ENCODE measurements at places on chromosomes 4 and X.

DNA sequence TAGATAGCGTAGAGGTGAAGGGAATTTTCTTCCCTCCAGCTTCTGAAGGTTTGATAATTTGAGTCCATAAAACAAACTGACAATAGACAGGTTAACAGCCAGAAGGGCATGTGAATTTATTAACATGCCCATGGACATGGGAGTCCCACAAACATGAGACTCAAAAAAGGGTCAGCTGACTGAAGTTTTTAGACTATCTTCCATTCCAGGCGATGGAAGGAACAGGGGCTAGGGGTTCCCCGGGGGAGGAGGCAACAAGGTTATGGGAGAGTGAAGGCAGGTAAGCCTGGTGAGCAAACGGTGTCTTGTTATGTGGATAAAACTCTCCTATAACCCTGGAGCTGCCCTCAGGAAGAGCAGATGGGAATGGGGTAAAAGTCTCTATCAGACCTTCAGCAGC, 81.5 kb upstream of the SORBS2 start:
- DNase-seq = no peak

DNA sequence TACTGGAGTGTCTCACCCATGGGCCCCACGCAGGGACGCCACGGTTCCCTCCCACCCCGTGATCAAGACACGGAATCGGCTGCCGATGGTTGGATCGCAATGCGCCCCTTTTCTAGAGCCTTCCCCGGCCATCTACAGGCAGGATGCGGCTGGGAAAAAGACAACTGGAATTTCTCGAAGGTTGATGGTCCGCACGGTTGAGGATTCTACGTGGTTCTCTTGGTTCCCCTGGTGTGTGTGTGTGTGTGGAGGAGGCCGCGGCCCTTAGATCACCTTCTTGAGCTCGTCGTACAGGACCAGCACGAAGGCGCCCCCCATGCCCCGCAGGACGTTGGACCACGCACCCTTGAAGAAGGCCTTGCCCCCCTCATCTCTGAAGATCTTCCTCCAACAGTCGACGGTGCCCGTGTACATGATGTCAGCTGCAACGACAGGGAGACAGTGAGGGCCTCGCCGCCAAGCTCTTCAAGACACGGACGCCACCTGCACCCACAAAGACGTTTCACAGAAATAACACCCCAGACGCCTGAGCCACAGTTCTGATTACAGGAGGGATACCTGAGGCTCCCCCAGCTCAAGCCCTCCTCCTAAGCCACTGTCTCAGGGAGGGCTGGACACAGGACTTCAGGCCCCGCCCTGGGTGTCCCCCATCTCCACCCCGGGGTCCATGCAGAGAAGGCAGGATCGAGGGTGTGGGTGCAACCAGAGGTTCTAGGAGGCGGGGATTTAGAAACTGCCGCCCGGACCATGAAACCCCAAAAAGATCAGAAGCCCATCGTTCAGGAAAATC, 5.4 kb downstream of the SLC25A6 start:
- DNase-seq = no peak

DNA sequence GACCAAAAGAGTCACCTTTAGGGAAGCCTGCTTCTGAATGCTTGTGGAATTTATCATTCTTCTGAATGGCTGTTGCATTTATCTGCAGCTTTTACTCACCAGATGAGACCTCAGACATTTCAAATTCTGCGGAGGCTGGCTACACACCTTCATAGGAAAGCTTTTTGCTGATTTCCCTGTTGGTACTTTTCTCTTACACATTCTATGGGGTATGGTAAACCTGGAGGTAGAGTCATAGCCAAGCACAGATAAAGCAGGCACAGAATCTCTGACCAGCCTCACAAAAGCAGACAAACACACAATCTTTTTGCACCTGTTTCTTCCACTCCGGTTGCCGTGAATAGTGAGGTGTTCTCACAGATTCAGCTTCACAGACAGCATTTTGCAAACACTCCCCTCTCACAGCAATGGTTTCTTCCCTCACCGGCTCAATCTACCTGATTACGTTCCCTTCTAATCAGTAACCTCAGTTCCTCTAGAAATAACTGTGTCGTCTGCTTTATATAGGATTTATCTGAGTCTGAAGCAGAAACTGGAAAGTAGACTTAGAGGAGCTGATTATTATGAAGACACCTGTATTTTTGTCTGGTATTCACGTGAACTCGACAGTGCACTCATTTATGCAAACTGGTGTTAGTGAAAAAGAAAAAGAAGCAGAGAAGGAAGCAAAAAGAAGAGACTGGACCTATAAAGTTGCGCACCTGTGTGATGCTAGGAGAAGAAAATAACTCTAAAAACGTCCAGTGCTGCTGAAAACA, 83.1 kb downstream of the DMD start:
- DNase-seq = no peak

DNA sequence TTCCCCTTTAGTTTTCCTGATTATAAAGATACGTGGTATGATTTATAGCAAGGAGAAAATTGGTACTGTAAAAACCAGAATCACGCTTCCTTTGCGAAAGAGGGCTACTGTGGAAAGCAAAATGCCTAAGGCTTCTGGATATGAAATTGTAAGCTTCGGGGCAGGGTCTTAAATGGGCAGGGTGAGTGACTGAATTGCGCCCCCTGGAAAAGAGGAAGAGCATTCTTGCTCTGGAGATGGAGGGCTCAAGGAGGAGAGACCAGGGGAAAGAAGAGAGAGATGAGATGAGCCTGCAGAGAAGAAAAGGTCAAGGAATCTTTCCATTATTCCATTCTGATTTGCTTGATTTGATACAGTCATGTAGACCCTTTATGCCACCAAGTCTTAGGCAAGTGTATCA, 13.1 kb upstream of the ETNPPL start:
- no peak for DNase-seq

DNA sequence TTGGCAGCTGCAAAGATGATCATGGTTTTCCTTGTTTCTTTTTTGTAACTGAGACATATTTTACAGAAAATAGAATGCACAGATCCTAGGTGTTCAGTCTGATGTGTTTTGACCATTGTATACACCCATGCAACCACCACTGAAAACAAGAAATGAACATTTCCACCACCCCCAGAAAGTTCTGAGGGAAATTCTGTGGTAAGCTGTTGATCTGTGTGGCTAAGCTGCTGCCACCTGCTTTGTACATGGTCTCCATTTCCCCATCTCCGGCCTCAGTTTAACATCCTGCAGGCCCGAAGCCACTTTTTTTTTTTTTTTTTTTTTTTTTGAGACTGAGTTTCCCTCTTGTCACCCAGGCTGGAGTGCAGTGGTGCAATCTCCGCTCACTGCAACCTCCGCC, 65.3 kb downstream of the NYX start:
- no peak for DNase-seq
